ENCODE measurements at places on chromosomes 1 and 21. TPM values are rescaled to one million over a fixed set of nuclear protein-coding genes. Genes with fewer than 3 reads are reported as not detected.

The CD1E gene
- not detected for total RNA-seq

The PLCH2 gene
- total RNA-seq: 10.2 TPM

The B3GALT5 gene
- total RNA-seq: not detected

The EPHA2 gene
- total RNA-seq: 5.8 TPM

The RHEX gene
- total RNA-seq: 0.98 TPM

The S100A3 gene
- 2.6 TPM for total RNA-seq

The GMEB1 gene
- total RNA-seq: 7.7 TPM

The LCE6A gene
- total RNA-seq: not detected

The OR2T33 gene
- total RNA-seq: not detected

The PTPN14 gene
- total RNA-seq: 57.4 TPM

The FAM131C gene
- not detected for total RNA-seq

The ACTA1 gene
- 0.33 TPM for total RNA-seq

The RPTN gene
- total RNA-seq: not detected

The PACC1 gene
- total RNA-seq: 2.7 TPM

The SMIM12 gene
- 29.6 TPM for total RNA-seq

The FAM163A gene
- not detected for total RNA-seq

The ETV3L gene
- not detected for total RNA-seq

The S100A12 gene
- total RNA-seq: not detected

The LPAR3 gene
- 3.7 TPM for total RNA-seq

The RXFP4 gene
- total RNA-seq: not detected

The RNF223 gene
- not detected for total RNA-seq

The FMO3 gene
- total RNA-seq: 5.3 TPM

The UHMK1 gene
- total RNA-seq: 44.9 TPM

The KCNQ4 gene
- total RNA-seq: 0.32 TPM

The RPAP2 gene
- 14.7 TPM for total RNA-seq

The LRRC39 gene
- 2.5 TPM for total RNA-seq

The ALX3 gene
- total RNA-seq: 0.66 TPM

The MIA3 gene
- 55.7 TPM for total RNA-seq

The CNTN2 gene
- not detected for total RNA-seq

The DIRAS3 gene
- 14.4 TPM for total RNA-seq

The ZNF593OS gene
- total RNA-seq: not detected

The OPTC gene
- total RNA-seq: not detected

The FCGR3A gene
- 12.9 TPM for total RNA-seq

The SH2D2A gene
- not detected for total RNA-seq

The NR1I3 gene
- total RNA-seq: not detected

The HSPB7 gene
- total RNA-seq: 19.0 TPM

The HAO2 gene
- total RNA-seq: not detected

The OR2L13 gene
- total RNA-seq: not detected

The TAS1R1 gene
- total RNA-seq: 0.16 TPM

The GSTM5 gene
- total RNA-seq: 4.6 TPM

The HSPA6 gene
- total RNA-seq: 5.3 TPM

The ASTN1 gene
- total RNA-seq: 0.33 TPM

The RAP1GAP gene
- 7.2 TPM for total RNA-seq

The CCDC185 gene
- total RNA-seq: not detected

The LCK gene
- 2.4 TPM for total RNA-seq

The ARTN gene
- total RNA-seq: 1.8 TPM

The LRRC38 gene
- not detected for total RNA-seq

The LAX1 gene
- total RNA-seq: 2.7 TPM

The IFNLR1 gene
- 3.9 TPM for total RNA-seq

The C4BPA gene
- not detected for total RNA-seq

The DNAJC28 gene
- 2.2 TPM for total RNA-seq

The C1orf105 gene
- not detected for total RNA-seq

The CLCNKA gene
- 1.1 TPM for total RNA-seq

The TMPRSS15 gene
- not detected for total RNA-seq

Data from breast epithelium (tissue), 4 donors.